ENCODE measurements at places on chromosomes 2 and 18.

GRCh38 chr2:3628800-3629199 is 29.2 kb upstream of the ALLC start:
- DNase-seq, result no peak

- no peak for DNase-seq
Observed at GRCh38 chr2:112876971-112877361, 34.0 kb upstream of the IL37 start.

- no peak for DNase-seq
Observed at GRCh38 chr18:27361477-27361876, 176.4 kb upstream of the CHST9 start.

DNA sequence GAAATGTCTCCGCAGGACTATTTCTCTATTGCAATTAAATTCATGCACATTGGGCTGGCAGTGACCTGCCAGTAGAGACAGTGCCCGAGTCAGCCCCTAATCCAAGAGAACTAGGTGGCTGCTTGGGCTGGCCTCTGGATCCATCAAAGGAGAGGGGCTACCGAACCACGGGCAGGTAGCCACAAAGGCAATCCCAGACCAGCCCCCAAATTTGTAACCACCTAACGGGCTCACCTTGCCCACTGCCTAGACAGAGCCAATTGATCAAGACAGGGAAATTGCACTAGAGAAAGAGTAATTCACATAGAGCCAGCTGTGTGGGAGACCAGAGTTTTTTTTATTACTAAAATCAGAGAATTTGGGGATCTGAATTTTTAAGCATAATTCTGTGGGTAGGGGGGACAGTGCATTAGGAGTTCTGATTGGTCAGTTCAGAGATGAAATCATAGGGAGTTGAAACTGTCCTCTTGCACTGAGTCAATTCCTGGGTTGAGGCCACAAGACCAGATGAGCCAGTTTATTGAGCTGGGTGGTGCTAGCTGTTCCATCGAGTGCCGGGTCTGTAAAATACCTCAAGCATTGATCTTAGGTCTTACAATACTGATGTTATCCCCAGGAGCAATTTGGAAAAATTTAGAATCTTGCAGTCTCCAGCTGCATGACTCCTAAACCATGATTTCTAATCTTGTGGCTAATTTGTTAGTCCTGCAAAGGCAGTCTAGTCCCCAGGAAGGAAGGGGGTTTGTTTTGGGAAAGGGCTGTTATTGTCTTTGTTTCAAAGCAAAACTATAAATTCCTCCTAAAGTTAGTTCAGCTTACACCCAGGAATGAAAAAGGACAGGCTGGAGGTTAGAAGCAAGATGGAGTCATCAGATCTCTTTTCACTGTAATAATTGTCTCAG is 260.4 kb upstream of the SP5 start:
- DNase-seq, result no peak

- no peak for DNase-seq
Observed at GRCh38 chr18:60358516-60358915, 14.1 kb downstream of the MC4R start.

DNA sequence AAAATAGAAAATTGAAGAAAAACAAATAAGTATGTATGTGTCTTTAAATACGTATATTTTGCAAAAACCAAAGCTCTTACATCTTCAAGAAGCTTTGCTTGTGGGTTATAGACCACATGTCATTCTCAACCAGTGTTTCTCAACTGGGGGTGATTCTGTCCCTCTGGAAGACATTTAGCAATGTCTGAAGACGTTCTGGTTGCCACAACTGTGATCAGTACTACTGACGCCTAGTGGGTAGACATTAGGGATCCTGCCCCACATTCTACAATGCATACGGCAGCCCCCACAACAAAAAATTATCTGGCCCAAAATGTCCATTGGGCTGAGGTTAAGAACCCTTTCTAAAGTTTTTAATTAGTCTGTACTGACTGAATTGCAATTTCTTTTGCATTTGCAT is 48.4 kb downstream of the UNC50 start:
- no peak for DNase-seq

DNA sequence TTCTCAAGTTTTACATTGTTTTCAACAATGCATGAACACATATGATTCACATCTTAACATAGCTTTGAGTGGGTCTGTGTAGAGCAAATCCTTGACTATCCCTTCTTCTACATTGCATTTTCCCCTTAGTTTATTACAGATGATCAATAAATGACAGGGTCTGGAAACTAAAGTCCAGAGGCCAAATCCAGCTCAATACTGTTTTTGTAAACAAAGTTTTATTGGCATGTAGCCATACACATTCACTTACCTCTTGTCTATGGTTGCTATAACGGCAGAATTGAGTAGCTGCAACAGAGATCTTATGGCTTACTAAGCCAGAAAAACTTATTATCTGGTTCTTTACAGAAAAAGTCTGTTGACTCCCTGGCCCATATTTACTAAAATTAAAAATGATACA is 12.8 kb downstream of the FANCL start:
- no peak for DNase-seq

- DNase-seq, result no peak
Observed at GRCh38 chr2:33441235-33441810, 35.1 kb upstream of the RASGRP3 start.

- DNase-seq, result no peak
Observed at GRCh38 chr2:224405841-224406370, 4.0 kb upstream of the FAM124B start.
